ENCODE measurements at places on chromosomes 2 and 18.

GRCh38 chr2:152387041-152387440 is 52.1 kb downstream of the FMNL2 start:
- DNase-seq = no peak

DNA sequence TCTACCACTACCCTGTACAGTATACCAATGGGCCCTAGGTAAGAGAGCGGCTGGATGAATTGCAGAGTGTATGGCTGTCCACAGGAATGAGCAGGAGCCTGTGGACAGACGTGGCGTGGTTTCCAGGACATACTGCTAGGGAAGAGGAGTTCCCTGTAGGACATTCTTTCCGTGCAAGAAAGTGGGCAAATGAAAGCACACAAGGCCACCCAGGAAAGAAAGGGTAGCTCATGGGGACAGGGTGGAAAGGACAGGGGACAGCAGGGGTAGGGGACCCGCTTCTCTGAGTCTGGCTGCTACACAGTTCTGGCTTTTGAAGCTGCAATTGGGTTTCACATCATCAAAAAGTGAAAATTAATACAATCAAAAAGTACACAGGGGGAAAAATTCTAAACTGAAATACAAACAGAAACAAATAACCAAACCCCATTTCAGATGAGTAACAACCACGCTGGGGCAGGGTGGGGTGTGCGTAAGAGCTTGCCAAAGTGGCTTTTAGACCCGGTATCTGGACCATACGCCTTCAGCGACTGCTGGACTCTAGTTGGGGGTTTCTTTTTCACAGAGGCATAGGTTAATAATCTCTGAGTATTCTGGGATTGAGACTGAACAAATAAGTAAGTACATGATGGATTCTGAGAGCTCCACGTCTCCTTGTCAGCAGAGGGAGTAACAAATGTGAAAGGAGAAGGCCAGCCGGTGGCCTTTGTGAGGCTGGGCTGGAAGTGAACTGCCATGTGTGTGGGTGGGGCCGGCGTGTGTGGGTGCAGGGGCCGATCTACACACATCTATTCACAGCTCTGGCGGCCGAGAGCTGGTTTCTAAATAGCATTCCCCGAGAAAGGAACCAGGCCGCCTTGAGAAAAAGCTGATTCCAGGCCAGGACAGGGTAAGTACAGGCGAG is 84.0 kb downstream of the HDAC4 start:
- no peak for DNase-seq

DNA sequence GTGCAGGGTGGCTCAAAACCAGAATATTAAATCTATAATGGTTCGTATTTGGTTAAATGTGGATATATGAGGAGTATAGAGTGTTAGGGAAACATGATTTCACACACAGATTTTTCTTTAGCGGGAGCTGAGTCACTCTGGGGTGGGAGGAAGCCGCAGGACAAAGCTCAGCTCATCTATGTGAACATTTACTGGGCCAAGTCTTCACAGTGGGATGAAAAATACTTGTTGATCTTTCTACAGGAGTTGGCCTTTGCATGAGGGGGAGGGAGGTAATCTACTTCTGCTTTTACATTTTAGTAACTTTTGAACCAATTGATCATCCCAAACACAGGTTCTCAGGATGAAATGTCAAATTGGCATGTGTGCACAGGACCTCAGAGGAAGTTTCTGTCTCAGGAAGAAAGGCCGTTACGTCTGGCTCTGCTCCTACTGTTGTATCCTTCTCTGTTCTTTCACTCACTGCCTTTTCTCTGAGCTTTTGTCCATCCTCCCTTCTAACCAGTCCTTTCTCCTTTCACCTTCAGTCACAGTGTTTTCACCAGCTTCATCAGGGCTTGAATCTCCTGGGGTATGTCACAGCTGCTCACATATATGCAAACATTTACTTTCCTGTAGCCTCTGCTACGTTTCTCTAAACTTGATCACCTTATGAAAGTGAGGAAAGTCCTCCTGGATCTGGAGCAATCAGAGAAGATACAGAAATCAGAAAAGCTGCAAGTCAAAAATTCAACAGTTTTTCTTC is 943.3 kb upstream of the FANCL start:
- no peak for DNase-seq

GRCh38 chr2:60496475-60496874 is 57.0 kb downstream of the BCL11A start:
- no peak for DNase-seq

- no peak for DNase-seq
These were observed 34.4 kb downstream of the ACYP2 start for GRCh38 chr2:54149638-54150441.

- no peak for DNase-seq
These were observed 56.8 kb downstream of the TGFA start for GRCh38 chr2:70496819-70497218.

- DNase-seq = no peak
These were observed 11.8 kb downstream of the ALS2 start for GRCh38 chr2:201768918-201769317.

DNA sequence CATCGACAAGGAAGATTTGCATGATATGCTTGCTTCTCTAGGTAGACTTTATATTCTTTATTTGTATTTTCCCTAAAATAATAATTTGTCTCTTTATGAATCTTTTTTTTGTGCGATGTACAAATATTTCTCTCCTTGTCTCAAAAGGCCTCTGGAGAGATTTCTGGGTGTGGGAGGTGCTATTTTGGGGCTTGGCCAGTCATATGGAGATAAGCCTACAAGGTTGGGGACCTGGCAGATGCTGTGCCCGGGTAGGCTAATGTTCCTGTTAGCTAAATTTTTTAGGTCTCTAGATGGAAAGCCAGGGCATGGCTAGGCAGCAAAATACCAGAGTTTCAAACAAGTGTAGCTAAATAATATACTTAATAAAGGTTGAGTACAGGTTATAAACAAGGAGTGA is 11.1 kb downstream of the MYL12B start:
- no peak for DNase-seq

- no peak for DNase-seq
These were observed 31.0 kb upstream of the TNS1 start for GRCh38 chr2:218033590-218034496.

- no peak for DNase-seq
These were observed 21.6 kb downstream of the CRIM1 start for GRCh38 chr2:36376992-36377738.
